ENCODE measurements at places on chromosomes 4 and X. TPM values are rescaled to one million over a fixed set of nuclear protein-coding genes. Genes with fewer than 3 reads are reported as not detected.

FDCSP gene
- total RNA-seq = not detected

DNA sequence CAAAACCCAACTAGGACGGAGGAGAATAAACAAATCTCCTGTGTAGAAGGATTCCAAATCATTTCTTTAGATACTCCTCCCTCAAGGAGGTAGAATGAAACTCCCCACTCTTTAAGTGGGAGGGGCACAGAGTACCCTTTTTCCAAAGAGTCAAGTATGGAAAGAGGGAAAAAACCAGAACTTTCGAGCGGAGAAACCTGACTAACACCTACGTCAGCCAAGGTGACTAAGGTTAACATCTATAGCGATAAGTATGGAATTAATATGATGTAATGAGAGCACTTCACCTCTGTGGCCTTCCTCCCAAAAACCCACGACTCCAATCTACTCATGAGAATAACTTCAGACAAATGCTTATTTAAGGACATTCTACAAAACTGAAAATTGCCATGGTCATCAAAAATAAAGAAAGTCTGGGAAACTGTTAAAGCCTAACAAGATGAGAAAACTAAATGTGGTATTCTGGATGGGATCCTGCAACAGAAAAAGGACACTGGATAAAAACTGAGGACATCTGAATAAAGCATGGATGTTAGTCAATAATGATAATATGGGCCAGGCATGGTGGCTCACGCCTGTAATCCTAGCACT lies 157.0 kb upstream of the MAP3K15 start:
- no peak overlapping the region for H3K4me3 ChIP-seq
- no peak for DNase-seq
- peak overlapping the region; percentile 94 for H3K27ac ChIP-seq
- H3K4me1 ChIP-seq = peaks cover 67% of the 10 kb centered on the region
- no peaks in the 10 kb centered on the region for H3K27me3 ChIP-seq
- H3K36me3 ChIP-seq = no peaks in the 10 kb centered on the region

GRCh38 chr4:10506077-10506476 lies 48.9 kb upstream of the ZNF518B start:
- H3K27me3 ChIP-seq = peaks cover 5% of the 10 kb centered on the region
- no peak overlapping the region for H3K27ac ChIP-seq
- no peaks in the 10 kb centered on the region for H3K36me3 ChIP-seq
- H3K4me1 ChIP-seq = no peaks in the 10 kb centered on the region
- no peak overlapping the region for H3K4me3 ChIP-seq

DNA sequence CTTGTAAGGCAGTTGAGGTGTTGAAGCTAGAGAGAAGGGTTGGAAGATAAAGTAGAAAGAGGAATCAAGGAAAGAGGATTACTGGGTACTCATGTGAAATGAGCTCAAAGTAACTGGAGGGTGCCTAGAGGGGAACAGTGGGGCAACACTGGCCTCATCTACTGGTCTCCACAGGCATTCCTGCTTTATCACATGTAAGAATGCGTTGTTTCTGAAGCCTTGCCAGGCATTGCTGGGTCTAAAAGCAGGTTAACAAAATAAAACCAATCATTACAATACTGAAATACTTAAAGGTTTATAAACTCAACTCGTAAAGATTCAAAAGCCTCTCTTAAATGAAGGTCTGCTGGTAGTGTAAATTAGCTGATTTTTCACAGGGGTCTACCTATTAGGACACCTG lies 96.0 kb downstream of the FANCB start:
- H3K27ac ChIP-seq = no peak overlapping the region
- H3K4me1 ChIP-seq = peaks cover 4% of the 10 kb centered on the region
- DNase-seq = no peak
- H3K4me3 ChIP-seq = no peak overlapping the region
- H3K27me3 ChIP-seq = no peaks in the 10 kb centered on the region

DNA sequence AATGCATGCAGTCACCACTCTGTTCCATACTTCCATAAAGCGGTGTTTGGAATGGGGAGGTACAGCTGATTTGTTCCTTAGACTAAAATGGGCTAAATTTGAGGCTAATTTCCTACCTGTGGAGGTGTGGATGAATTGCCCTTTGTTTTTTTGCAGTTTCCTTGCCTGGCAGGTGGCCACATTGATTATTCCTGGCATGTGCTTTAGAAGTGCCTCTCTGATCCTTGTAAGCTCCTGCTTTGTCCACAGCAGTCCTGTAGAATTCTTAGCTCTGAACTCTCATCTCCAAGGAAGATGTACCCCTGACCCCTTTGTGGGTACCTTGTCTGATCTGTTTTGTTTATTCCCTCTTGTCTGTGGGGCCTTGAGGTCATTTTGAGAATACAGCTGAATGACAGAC lies 136.8 kb downstream of the ADGRL3 start:
- H3K36me3 ChIP-seq = no peaks in the 10 kb centered on the region
- no peak overlapping the region for H3K27ac ChIP-seq
- no peak overlapping the region for H3K4me3 ChIP-seq
- no peaks in the 10 kb centered on the region for H3K4me1 ChIP-seq
- H3K27me3 ChIP-seq = no peaks in the 10 kb centered on the region

DNA sequence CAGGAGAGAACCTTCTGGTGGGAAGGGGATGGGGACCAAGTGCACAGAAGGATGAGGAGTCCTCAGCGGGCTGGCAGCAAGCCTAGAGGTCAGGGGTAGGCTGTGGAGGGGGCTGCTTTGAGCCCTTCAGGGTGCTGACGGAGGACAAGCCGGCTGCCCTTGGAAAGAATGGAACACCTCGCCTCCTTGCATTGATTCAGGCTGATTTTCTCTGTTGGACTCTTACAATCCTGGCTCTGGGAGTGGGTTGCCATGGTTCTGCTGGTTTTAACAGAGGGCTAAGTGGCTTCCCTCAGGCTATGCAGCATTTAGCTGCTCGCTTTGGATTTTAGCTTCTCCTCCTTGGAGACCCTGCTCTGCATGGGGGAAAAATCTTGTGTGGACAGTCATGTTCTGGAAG lies 49.4 kb upstream of the CHRNA9 start:
- no peak overlapping the region for H3K4me3 ChIP-seq
- H3K27ac ChIP-seq = no peak overlapping the region
- no peaks in the 10 kb centered on the region for H3K36me3 ChIP-seq
- DNase-seq = no peak

GRCh38 chr4:20370274-20370673 lies 118.6 kb downstream of the SLIT2 start:
- H3K27me3 ChIP-seq = no peaks in the 10 kb centered on the region
- no peaks in the 10 kb centered on the region for H3K4me1 ChIP-seq
- no peaks in the 10 kb centered on the region for H3K36me3 ChIP-seq
- H3K4me3 ChIP-seq = no peak overlapping the region
- no peak for DNase-seq

SPATA18 gene
- total RNA-seq = not detected

- DNase-seq = no peak
- H3K36me3 ChIP-seq = no peaks in the 10 kb centered on the region
- no peaks in the 10 kb centered on the region for H3K27me3 ChIP-seq
These were observed 366.5 kb upstream of the LCORL start for GRCh38 chr4:18388039-18388438.

GRCh38 chr4:113077575-113077974 lies 28.1 kb downstream of the ANK2 start:
- H3K4me1 ChIP-seq = no peaks in the 10 kb centered on the region
- no peak overlapping the region for H3K4me3 ChIP-seq
- no peak overlapping the region for H3K27ac ChIP-seq
- no peaks in the 10 kb centered on the region for H3K27me3 ChIP-seq
- DNase-seq = no peak

GRCh38 chr4:155305619-155306018 lies 71.1 kb downstream of the MAP9 start:
- H3K27ac ChIP-seq = no peak overlapping the region
- no peak overlapping the region for H3K4me3 ChIP-seq
- no peaks in the 10 kb centered on the region for H3K36me3 ChIP-seq
- no peak for DNase-seq

GRCh38 chr4:186137196-186137794 lies 32.8 kb downstream of the FAM149A start:
- H3K27ac ChIP-seq = no peak overlapping the region
- H3K36me3 ChIP-seq = no peaks in the 10 kb centered on the region
- DNase-seq = peak; percentile 45
- peak overlapping the region; percentile 41 for H3K4me3 ChIP-seq
- H3K4me1 ChIP-seq = no peaks in the 10 kb centered on the region

GRCh38 chr4:94814237-94814636 lies 56.5 kb downstream of the BMPR1B start:
- H3K4me1 ChIP-seq = no peaks in the 10 kb centered on the region
- H3K27me3 ChIP-seq = no peaks in the 10 kb centered on the region
- H3K27ac ChIP-seq = no peak overlapping the region
- DNase-seq = no peak

ALAS2 gene
- not detected for total RNA-seq

GRCh38 chrX:130079824-130080406 lies 30.4 kb downstream of the ELF4 start:
- DNase-seq = peak; percentile 75
- H3K4me1 ChIP-seq = no peaks in the 10 kb centered on the region
- no peak overlapping the region for H3K27ac ChIP-seq
- H3K4me3 ChIP-seq = no peak overlapping the region
- no peaks in the 10 kb centered on the region for H3K27me3 ChIP-seq

GRCh38 chr4:26594778-26595177 lies 10.9 kb downstream of the TBC1D19 start:
- H3K36me3 ChIP-seq = no peaks in the 10 kb centered on the region
- no peaks in the 10 kb centered on the region for H3K27me3 ChIP-seq
- no peak overlapping the region for H3K27ac ChIP-seq
- no peak overlapping the region for H3K4me3 ChIP-seq
- DNase-seq = no peak

NPY2R gene
- 0.07 TPM for total RNA-seq

DNA sequence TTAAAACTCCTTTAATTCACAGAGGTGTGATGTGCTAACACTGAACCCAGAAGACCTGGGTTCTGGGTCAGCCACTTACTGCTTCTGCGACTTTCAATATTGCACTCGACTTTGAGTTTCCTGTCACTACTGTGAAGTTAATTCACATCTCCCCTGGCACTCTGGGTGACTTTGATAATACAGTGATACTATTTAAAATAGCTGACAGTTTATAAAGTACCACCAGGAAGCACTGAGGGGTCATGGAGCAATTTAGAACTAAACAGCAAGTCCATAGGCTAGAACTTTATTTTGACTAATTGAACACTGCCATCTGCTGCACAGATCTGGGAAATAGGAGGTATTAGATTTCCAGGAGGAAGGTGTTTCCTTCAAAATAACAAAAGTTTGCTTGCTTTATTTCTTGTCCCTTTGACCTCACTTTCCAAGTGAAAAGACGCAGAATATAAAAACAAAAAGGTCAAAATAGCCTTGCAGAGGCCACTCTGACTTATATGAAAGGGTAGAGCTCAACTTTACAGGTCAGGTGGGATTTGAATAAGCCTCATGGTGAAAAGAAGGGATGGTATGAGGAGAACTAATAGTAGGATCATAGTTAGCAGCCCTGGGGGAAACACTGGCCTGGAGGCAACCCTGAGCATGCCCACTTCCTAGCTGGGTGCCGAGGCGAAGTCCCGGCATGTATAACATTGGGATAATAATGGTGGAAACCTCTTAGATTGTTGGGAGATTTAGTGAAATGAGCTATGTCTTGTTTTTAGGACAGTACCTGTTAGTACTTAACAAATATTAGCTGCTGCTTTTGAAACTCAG lies 53.4 kb downstream of the ZNF518B start:
- H3K4me3 ChIP-seq = no peak overlapping the region
- H3K4me1 ChIP-seq = no peaks in the 10 kb centered on the region
- DNase-seq = peak; percentile 48
- H3K27me3 ChIP-seq = no peaks in the 10 kb centered on the region
- no peaks in the 10 kb centered on the region for H3K36me3 ChIP-seq
- H3K27ac ChIP-seq = no peak overlapping the region

DNA sequence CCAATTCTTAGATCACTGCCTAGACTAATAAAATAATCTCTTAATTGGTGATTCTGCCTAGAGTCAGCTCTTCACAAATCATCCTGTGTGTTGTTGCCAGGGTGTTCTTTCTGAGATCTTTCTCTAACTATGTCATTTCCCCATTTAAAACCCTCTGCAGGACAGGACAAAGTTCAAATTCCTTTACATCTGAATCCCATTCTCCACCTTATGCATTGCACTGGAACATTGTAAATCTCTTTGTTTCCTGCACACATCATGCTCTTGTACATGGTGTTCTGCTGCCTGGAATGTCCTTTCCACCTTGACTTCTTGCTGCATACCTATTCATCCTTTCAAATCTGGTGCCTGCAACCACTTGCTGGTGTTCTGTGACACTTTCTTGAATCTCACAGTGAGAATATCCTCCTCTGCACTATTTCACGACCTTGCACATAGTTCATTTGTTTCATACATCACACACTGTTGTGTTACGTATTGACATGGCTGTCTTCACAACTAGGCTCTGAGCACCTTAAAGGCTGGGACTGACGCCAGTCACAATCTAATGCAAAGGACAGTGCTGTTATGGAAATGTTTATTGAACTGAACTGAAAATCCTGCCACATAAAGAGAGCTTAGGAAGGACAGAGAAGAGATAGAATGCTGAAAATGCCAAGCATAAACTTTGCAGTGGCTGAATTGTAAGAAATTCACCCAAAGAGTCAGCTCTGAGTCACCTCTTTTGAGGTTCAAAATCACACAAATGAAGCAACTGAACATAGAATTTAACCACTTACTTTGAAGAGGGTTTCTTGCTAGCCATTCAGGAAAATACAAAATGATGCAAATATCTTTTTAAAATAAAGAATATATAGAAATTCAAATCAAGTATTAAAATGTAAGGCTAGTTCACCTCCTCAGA lies 26.4 kb upstream of the SMIM14 start:
- H3K36me3 ChIP-seq = no peaks in the 10 kb centered on the region
- H3K4me3 ChIP-seq = no peak overlapping the region
- no peaks in the 10 kb centered on the region for H3K4me1 ChIP-seq
- no peak overlapping the region for H3K27ac ChIP-seq

- 0 out of 2 replicates have a peak, but pooled peaks cover 4% of the 10 kb centered on the region for H3K4me1 ChIP-seq
- H3K36me3 ChIP-seq = no peaks in the 10 kb centered on the region
- no peaks in the 10 kb centered on the region for H3K27me3 ChIP-seq
- DNase-seq = no peak
- no peak overlapping the region for H3K4me3 ChIP-seq
These were observed 3.0 kb upstream of the PCGF3 start for GRCh38 chr4:702618-703048.

F8A3 gene
- total RNA-seq = 2.2 TPM

PNMA5 gene
- total RNA-seq = not detected

FAM184B gene
- 0.47 TPM for total RNA-seq

DNA sequence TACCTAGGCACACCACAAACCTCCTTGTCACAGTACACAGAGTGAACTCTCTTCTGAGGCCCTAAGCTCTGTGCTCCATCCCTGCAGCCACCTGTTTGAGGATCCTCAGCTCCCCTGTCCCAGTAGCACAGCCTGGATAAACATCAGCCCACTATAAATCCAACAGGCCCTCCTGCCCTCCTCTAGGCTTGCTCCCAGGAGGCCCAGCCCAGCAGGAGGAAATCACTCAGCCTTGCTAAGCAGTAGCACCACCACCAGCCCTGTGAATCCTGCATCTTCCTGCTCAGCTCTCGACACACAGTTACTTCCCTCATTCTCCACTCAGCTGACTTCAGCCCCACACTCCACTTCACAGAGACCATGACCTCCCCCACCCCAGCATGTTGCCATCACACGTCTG lies 273.9 kb downstream of the BCOR start:
- no peak for DNase-seq
- H3K27me3 ChIP-seq = no peaks in the 10 kb centered on the region
- H3K27ac ChIP-seq = no peak overlapping the region
- no peaks in the 10 kb centered on the region for H3K36me3 ChIP-seq

GRCh38 chr4:167622481-167623240 lies 388.4 kb upstream of the SPOCK3 start:
- H3K27me3 ChIP-seq = no peaks in the 10 kb centered on the region
- no peak overlapping the region for H3K27ac ChIP-seq
- peak; percentile 69 for DNase-seq

- no peak for DNase-seq
- H3K36me3 ChIP-seq = no peaks in the 10 kb centered on the region
- H3K27ac ChIP-seq = no peak overlapping the region
- no peak overlapping the region for H3K4me3 ChIP-seq
These were observed 17.2 kb upstream of the FAT1 start for GRCh38 chr4:186740822-186741221.
